ENCODE measurements at places on chromosomes 5 and 9.

DNA sequence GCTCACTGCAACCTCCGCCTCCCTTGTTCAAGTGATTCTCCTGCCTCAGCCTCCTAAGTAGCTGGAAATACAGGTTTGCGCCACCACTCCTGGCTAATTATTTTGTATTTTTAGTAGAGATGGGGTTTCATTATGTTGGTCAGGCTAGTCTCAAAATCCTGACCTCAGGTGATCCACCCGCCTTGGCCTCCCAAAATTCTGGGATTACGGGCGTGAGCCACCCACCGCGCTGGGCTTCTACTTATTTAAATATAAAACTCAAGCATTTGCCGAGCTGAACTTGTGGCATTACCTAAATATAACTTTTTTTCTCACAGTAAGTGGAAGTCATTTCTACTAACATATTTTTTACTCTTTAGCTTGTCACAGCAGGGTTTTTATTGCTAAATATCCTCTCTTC, 1356.3 kb upstream of the ACO1 start:
- no peak for DNase-seq

DNA sequence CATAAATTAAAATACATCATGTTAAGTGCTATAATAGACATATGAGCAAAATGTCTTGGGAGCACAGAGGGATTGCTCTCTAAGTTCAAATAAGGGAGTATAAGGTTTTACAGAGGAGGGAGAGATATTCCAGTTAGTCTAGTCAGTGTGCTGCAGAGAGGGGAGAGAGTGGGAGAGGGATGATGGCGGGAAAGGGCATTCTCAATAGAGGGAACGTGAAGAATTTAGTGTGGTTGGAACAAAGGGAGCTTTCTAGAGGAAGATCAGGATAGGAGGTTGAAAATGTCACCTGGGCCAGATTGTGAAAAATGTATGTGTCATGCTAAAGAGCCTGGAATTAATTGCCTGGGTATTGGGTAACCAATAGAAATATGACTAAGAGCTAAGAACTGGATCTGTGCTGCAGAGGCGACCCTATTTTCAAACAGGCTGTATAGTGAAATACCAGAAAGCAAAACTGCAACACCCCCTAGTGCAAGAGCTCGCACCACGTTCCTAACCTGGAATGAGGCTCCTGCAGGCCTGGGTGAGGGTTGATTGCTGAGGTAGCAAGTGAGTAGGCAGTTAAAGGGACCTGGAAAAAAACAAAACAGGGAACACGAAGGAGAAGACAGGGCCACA, 791.8 kb upstream of the C9orf72 start:
- no peak for DNase-seq

GRCh38 chr5:96337048-96337781, 95.8 kb downstream of the PCSK1 start:
- no peak for DNase-seq

GRCh38 chr5:72488756-72489155, 18.5 kb downstream of the ZNF366 start:
- no peak for DNase-seq

- DNase-seq: no peak
Measured at GRCh38 chr9:30382271-30382670, 2002.2 kb upstream of the ACO1 start.

- DNase-seq: no peak
Measured at GRCh38 chr5:478982-479535, 36.1 kb downstream of the EXOC3 start.

- DNase-seq: peak; percentile 39
Measured at GRCh38 chr5:174045470-174046025, at the start of gene NSG2. Gene NSG2, plus strand, starts transcription at chr5:174045706. Its CDS starts 1,050 bp downstream, at chr5:174046756.

- DNase-seq: no peak
Measured at GRCh38 chr9:110640736-110641135, 27.9 kb upstream of the MUSK start.

DNA sequence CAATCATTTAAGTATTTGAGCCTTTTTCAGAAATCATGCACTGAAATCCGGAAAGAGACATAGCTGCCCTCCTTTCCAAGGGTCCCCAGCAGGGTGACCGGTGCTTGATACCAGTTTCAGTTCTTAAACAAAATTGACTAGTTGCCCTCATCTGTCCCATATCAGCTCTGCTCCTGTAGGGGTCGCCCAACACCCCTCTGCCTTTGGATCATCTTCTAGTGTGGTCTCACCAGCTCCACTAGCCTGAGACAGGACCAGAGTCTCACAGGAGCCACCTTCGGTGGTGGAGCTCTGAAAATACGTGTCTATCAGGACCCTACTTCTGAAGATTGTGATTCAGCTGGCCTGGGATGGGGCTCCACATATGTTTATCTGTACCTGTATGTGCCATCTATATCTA, 428.2 kb downstream of the ENC1 start:
- DNase-seq: no peak

DNA sequence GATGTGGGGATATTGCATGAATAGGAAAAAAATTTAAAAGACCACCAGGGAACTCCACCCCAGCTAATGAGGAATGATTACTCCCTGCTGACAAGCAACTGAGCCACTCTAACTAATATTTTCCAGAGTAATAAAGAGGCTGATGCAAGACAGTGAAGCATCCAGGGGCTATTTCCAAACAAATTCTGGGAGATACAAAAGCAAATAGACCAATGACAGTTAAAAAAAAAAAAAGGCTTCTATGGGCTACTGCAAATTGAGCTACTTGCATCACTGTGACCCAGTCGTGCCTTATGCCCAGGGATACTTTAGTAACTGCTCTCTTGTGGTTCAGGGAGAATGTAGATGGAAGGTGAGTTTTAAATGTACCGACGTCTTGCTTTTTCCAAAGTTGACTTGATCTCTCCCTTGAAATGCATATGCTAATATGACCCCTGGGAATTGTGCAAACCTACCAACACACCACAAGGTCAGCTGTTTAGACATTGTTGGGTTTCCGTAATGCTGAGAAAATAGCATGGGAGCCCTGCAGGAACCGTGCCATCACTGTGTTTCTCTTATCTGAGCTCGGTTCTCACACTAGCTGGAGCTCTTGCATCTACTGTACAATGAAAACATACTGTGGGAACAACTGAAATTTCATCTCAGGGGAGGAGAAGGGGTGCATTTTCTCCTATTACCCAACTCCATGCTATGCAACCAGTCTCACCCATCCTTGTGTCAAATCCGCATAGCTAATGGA, 250.6 kb upstream of the MAP3K1 start:
- DNase-seq: no peak

DNA sequence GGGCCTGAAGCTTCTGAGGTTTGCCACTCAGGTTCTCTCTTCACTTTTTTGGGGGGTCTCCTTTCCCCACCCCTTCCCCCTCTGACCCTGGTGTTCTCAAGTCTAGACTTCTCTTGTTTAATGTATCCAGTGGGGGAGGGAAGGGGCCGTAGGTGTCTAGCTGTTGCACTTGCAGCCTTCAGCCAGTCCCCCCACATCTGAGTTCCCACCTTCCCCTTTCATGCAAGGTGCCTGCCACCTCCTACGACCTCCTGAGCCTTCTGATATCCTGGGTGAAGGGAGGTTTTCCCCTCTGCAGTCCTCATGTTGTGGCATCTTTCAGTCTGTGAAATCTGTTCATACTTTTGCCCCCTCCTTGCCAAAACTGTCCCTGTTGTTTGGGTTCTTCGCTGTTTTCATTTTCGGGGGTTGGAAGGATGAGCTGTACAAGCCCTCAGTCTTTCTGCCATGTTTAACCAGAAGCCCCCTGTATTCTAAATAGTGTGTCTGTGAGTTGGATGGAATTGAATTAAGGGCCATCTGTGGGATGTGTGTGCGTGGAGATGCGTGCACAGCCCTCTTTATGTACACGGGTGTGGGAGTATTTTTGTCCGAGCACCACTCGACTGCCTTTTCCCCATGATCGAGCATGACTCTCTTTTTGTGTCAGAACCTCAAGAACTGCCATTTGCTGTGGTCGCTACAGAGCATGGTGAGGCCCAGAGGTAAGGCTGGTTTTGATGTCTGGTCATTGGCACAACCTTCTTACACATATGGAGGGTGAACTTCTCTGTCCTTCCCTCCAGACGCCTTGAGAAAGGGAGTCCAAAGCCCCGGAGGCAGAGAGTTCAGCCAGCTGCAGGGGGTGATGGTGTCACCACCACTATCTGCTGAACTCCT, 23.6 kb downstream of the PRRC2B start:
- peak; percentile 50 for DNase-seq

DNA sequence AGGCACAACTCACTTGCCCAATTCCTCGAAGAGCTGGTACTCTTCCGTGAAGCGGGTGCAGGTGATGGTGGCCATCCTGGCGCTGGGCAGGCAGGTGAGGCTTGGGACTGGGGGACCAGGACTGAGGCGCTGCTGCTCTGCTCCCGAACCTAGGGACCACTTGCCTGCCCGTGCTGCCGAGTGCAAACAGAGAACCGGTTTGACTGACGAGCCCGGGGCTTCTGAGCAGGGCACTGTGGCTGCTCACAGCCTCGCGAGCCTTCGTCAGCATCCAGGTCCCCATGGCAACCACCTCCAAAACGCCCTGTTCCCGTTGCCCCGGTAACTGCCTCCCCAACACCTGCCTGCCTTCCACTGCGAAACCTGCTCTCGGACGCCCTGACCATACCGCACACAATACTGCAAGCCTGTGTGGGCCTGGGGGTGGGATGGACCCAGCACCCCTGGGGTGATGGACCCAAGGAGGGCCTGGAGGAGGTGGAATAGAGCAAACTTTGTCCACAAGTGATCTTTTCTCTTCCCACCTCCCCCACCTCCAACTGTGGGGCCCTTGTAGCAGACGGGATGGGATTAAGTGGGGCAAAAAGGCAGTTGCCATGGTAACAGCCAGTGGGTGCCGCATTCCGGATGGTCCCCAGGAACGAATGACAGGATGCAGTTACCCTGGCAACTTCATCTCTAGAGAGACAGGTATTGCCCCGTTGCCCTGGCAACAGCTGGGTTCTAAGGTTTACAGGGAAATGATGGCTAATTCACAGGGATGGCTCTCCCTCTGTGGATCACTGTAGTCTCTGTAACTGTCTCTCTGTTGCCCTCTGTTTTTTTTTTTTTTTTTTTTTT, at the start of gene CAMK2A:
TSS of gene CAMK2A (minus strand) at position 223 of the 840 bp plus-strand sequence. CDS start at position 75, 148 bp downstream.
- DNase-seq: no peak

- no peak for DNase-seq
Measured at GRCh38 chr5:119951330-119951934, 322.1 kb downstream of the FAM170A start.

GRCh38 chr5:103461243-103461642, 101.3 kb downstream of the NUDT12 start:
- DNase-seq: no peak

- no peak for DNase-seq
Measured at GRCh38 chr5:40879163-40879942, 29.9 kb upstream of the C7 start.

- no peak for DNase-seq
Measured at GRCh38 chr5:151562019-151562707, 29.0 kb downstream of the FAT2 start.

DNA sequence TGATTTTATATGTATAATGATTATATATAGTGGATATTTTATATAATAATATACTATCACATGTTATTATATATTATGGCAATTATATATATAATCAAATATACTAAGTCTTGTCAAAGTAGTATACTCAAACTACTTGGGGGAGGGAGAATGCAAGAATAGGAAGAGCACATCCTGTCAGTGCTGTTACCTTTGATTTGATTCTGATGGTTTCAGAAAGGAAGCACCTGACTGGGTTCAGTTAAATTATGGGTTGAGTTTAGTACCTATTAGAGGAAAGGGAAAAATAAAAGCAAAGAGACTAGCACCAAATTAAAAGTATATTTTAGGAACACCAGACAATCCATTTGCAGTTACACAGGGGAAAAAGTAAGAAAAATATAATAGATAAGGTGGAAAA, 107.6 kb downstream of the GRIA1 start:
- no peak for DNase-seq

- no peak for DNase-seq
Measured at GRCh38 chr9:77000330-77000729, 19.1 kb upstream of the FOXB2 start.

GRCh38 chr9:138118601-138119071, 241.1 kb downstream of the CACNA1B start:
- no peak for DNase-seq

GRCh38 chr5:69374911-69375446, 5.4 kb downstream of the RAD17 start:
- no peak for DNase-seq

DNA sequence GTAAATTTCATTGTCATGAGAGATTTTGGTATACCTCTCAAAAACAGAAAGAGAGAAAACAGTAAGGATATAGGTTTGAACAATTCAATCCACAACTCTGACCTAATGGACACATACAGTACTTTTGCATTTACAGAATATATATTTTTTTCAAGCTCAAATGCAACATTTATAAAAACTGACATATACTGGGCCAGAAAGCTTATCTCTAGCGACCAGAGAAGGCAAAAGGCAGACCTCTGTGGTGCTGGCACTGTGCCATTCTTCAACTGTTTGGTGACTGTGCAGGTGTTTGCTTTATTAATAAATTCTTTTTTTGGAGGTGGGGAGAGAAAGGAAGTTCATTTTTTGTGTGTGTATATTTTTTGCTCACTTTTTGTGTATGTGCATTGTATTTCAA, 6.0 kb upstream of the PLAC8L1 start:
- no peak for DNase-seq

DNA sequence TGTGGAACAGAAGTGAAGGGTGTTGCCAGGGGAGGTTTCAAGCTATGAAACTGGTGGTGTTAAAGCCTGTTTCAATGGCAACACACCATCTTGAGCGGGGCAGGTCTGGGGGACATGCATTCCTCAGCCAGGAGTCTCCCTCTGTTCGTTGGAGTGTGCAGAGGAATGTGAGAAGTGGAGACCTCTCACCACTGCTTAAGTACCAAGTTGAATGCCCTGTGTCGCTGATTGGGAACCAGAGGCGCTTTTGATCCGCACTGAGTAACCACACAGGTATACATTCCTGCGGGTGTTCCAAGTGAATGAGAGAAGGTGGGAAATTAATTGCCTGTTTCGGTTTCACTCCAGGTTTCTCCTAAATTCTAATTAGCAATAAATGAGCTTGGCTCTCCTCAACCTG, 99.4 kb downstream of the LIX1 start:
- DNase-seq: no peak

DNA sequence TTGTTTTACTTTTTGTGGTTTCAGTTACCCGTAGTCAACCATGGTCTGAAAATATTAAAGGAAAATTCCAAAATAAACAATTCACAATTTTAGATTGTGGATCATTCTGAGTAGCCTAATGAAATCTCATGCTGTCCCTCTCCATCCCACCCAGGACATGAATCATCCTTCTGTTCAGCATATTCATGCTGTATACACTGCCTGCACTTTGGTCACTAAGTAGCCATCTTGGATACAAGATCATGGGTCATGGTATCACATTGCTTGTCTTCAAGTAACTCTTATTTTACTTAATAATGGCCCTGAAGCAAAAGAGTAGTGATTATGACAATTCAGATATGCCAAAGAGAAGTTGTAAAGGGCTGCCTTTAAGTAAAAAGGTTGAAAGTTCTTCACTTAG, 536.5 kb upstream of the ACO1 start:
- no peak for DNase-seq

DNA sequence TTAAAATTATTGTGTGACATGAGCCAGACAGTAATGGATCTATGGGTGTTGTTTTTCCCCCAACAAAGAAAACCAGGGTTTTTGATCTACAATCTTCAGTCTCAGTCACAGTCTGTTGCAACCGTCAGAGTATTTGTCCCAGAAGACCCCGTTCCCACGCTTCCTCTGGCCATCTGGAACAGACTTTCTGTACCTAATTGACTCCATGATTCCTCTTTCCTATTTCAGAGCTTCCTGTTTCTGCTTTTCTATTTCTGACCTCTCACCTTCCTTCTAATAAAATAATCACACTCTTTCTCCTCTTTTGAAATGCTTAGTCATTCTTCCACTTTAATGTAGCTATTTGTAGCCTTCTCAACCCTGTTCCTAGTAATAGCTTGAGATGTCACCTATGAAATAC, 1044.8 kb downstream of the DTWD2 start:
- no peak for DNase-seq

Measured in activated T-cell treated with anti-CD3 and anti-CD28 coated beads, Interleukin-2, amount 50 U/mL, for 48 hours (primary cell).